PC-3 (cell line): ENCODE measurements at places on chromosomes 6 and 20. TPM values are rescaled to one million over a fixed set of nuclear protein-coding genes. Genes with fewer than 3 reads are reported as not detected.

FAM162B gene
- total RNA-seq, result not detected in 2 replicates

ITPA gene
- total RNA-seq, result 117 and 121 TPM in 2 replicates

OR2H1 gene
- total RNA-seq, result not detected in 2 replicates

C20orf204 gene
- 2.1 and 3.4 TPM in 2 replicates for total RNA-seq

TRIM40 gene
- not detected in 2 replicates for total RNA-seq

ARMH2 gene
- total RNA-seq, result not detected in 2 replicates

LZTS3 gene
- 6.4 and 8.9 TPM in 2 replicates for total RNA-seq

DNA sequence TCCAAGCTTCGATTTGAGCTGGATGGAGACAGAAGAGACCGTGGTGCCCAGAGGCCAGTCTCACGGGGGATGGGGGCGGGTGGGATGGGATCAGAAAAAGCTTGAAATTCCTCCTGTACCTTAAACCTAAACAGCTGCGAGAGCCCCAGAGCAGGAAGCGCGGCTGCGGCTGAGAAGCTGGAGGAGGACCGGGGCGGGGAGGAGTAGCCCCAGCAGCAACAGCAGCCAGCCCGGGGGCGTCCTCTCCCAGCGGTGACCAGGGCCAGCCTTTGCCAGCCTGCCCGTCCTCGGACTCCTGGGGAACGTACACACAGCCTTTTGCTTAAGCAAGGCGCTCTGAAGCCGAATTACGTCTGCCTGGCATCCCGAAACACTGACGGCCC lies 17.4 kb upstream of the PRDM13 start:
- no peaks in the 10 kb centered on the region for H3K4me1 ChIP-seq
- H3K27me3 ChIP-seq, result peaks cover 23% of the 10 kb centered on the region
- peak overlapping the region; percentile 85 for H3K4me3 ChIP-seq
- no peaks in the 10 kb centered on the region for H3K36me3 ChIP-seq
- DNase-seq, result peak; percentile 5

DNA sequence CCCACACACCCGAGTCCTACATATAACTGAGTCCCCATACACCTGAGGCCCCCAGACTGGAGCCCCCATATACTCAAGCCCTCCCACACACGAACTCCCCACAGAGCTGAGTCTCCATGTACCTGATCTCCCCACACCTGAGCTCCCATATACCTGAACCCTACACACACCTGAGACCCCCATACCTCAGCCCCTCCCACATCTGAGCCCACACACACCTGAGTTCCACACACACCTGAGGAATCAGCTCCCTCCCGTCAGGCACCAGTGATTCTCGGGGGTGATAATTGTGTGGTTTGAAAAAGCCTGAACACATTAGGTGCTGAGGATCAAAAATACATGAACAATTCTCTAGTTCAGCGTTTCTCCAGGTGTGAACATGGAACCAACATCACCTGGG lies 15.4 kb downstream of the PFDN4 start:
- no peak overlapping the region for H3K4me3 ChIP-seq
- H3K4me1 ChIP-seq, result no peaks in the 10 kb centered on the region
- no peaks in the 10 kb centered on the region for H3K27me3 ChIP-seq
- H3K27ac ChIP-seq, result no peak overlapping the region
- no peak for DNase-seq

- no peak overlapping the region for H3K4me3 ChIP-seq
Measured at GRCh38 chr6:108873971-108874370, 25.7 kb downstream of the ARMC2 start.

DNA sequence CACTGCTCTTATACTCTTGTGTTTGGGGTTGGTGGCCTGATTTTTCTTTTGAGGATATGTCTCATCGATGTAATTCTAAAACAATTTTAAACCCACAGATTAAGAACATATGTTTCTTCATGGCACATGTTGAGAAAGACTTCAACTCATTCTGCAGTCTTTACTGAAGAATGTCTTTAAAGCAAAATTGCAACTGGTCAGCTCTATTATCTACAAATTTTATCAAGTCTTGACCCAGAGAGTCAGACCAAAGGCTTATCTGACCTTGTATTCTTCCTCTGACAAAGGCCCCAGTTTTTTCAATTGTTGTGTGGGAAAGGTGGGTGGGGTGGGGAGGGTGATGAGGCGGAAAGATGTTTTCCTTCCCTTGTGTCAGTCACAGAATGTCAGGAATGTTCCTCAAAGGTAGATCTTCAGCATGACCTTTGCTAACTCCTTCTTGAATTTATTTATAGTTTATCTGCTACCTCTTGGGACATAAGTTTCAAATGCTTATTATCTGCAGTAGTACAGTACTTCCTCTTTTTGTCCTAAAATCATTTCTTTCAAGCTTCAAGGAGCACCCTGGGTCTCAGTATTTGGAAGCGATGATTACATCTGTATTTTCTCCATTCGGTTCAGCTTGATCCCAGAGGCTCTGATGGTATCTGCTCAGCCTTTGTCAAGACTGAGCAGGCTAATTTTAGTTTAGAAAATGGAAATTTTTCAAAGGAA lies 63.2 kb upstream of the TIAM2 start:
- H3K4me3 ChIP-seq, result no peak overlapping the region
- H3K36me3 ChIP-seq, result no peaks in the 10 kb centered on the region
- H3K27me3 ChIP-seq, result no peaks in the 10 kb centered on the region
- DNase-seq, result peak; percentile 5
- peaks cover 20% of the 10 kb centered on the region for H3K4me1 ChIP-seq

- no peak overlapping the region for H3K4me3 ChIP-seq
- no peaks in the 10 kb centered on the region for H3K36me3 ChIP-seq
- H3K27me3 ChIP-seq, result peaks cover 18% of the 10 kb centered on the region
- no peak overlapping the region for H3K27ac ChIP-seq
- no peaks in the 10 kb centered on the region for H3K4me1 ChIP-seq
Measured at GRCh38 chr6:90703336-90703735, 116.5 kb upstream of the MAP3K7 start.

GRCh38 chr20:57082357-57082945 lies 184.0 kb downstream of the BMP7 start:
- H3K4me1 ChIP-seq, result no peaks in the 10 kb centered on the region; the same call in 1 of the 2 replicates
- no peak for DNase-seq
- H3K4me3 ChIP-seq, result no peak overlapping the region
- peaks cover 6% of the 10 kb centered on the region; the same call in 1 of the 2 replicates for H3K36me3 ChIP-seq
- peaks cover under 1% of the 10 kb centered on the region; the same call in 1 of the 2 replicates for H3K27me3 ChIP-seq
- H3K27ac ChIP-seq, result no peak overlapping the region

DNA sequence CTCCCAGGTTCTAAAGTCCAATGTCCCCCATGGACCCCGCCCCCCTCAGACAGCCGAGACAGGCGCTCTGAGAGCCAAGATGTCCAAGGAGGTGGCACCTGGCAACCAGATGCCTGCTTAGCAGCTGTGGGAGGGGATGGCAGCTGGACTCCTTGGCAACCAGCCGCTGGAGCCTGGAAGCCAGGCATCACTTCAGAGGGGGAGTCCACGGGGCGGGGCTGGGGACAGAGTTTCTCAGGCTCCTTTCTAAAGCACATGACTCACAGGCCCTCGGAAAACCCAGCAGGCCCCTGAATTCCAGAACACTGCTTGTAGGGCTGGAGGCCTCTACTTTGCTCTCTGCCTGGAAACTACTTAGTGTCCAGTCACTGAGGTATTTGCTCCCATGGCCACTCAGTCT lies 51.5 kb downstream of the PREX1 start:
- H3K27me3 ChIP-seq, result no peaks in the 10 kb centered on the region
- DNase-seq, result no peak
- no peaks in the 10 kb centered on the region for H3K4me1 ChIP-seq
- H3K4me3 ChIP-seq, result no peak overlapping the region
- no peak overlapping the region for H3K27ac ChIP-seq
- H3K36me3 ChIP-seq, result no peaks in the 10 kb centered on the region

GRCh38 chr20:5171790-5172164 lies 45.0 kb downstream of the CDS2 start:
- no peak overlapping the region for H3K27ac ChIP-seq
- DNase-seq, result no peak
- peaks cover 3% of the 10 kb centered on the region; the same call in 1 of the 2 replicates for H3K36me3 ChIP-seq
- no peak overlapping the region for H3K4me3 ChIP-seq

GRCh38 chr20:32205110-32205842 lies 2.3 kb downstream of the PLAGL2 start:
- H3K27ac ChIP-seq, result no peak overlapping the region
- no peaks in the 10 kb centered on the region for H3K27me3 ChIP-seq
- peak overlapping the region; percentile 97; the same call in 1 of the 2 replicates for H3K4me3 ChIP-seq
- DNase-seq, result no peak

- DNase-seq, result no peak
- no peak overlapping the region for H3K27ac ChIP-seq
- no peak overlapping the region for H3K4me3 ChIP-seq
- no peaks in the 10 kb centered on the region for H3K36me3 ChIP-seq
- peaks cover 9% of the 10 kb centered on the region for H3K4me1 ChIP-seq
- H3K27me3 ChIP-seq, result no peaks in the 10 kb centered on the region
Measured at GRCh38 chr6:167925026-167925425, 72.4 kb upstream of the KIF25 start.

- DNase-seq, result no peak
- H3K27ac ChIP-seq, result no peak overlapping the region
- no peaks in the 10 kb centered on the region for H3K4me1 ChIP-seq
- H3K4me3 ChIP-seq, result no peak overlapping the region
- H3K36me3 ChIP-seq, result no peaks in the 10 kb centered on the region
Measured at GRCh38 chr6:36563928-36564284, 16.6 kb upstream of the STK38 start.

DNA sequence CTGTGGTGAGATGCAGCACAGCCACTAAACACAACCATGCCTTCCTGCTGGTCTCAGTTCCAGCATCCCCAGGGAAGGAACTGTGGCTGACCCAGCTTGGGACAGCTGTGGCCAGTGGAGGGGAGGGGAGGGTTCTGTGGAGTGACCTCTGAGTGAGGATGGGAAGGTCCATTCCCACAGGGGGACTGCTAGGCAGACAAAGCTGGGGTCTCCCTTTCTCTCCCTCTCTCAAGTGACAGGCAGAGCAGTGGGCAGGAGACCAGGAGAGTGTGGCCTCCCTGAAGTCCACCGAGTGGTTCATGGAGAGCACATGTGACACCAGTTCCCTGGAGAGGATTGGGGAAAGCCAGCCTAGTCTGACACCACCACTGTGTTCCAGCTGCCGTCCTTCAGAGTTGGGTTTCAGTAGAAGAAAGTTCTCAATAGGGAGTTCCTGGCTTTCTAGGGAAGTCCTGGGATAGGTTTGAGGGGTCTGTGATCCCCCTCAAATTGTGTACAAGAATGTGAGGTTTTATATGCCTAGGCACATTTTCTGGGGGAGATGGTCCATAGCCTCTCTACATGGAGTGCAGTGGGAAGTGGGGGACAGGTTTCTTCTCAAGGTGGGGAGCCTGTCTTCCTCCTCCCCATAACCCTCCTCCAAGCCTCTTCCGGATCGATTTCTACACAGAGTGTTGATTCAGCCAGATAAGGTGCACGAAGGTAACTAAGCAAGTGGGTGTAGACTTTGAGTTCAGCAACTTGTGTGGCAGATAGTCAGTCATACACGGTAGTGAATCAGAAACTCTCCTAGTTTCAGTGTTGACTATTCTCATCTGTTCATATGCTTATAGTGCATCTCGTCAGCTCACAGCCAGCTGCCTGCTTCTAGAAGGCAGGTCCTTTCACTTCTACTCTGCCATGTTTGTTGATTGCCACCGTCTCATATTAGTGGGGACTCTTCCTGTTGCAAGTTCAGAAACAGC lies 18.9 kb downstream of the MANBAL start:
- no peaks in the 10 kb centered on the region for H3K27me3 ChIP-seq
- H3K4me1 ChIP-seq, result no peaks in the 10 kb centered on the region
- no peak for DNase-seq
- H3K27ac ChIP-seq, result no peak overlapping the region

DNA sequence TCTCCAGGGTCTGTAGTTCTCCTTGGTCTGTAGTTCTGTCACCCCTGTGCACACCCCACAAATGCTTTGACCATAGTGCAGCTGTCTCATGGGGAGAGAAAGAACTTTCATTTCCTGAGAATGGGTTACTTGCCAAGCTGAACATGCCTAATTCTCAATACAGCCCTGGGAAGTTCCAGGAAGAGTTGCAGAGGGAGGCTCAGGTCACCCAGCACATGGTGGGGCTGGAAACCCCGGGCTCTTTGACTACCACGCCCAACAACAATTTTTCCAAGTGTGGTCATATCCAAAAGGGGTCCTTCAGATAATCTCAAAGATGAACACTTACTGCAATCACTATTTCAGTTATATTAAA lies 2.2 kb upstream of the PTPRA start:
- peaks cover 44% of the 10 kb centered on the region for H3K4me1 ChIP-seq
- H3K36me3 ChIP-seq, result no peaks in the 10 kb centered on the region
- no peak for DNase-seq
- H3K4me3 ChIP-seq, result no peak overlapping the region
- H3K27me3 ChIP-seq, result no peaks in the 10 kb centered on the region

DNA sequence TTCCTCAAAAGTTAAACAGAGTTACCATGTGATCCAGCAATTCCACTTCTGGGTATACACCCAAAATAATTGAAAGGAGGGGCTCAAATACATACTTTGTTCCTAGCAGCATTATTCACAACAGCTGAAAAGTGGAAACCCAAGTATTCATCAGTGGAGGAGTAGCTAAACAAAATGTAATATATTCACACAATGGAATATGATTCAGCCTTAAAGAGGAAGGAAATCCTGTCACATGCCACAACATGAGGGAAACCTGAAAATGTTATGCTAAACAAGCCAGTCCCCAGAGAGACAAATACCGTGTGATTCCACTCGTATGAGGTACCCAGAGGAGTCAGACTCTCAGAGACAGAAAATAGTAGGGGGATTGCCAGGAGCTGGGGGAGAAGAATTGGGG lies 44.5 kb downstream of the PXDC1 start:
- no peak for DNase-seq
- no peak overlapping the region for H3K4me3 ChIP-seq
- H3K36me3 ChIP-seq, result no peaks in the 10 kb centered on the region
- H3K27ac ChIP-seq, result no peak overlapping the region
- no peaks in the 10 kb centered on the region for H3K27me3 ChIP-seq

DNA sequence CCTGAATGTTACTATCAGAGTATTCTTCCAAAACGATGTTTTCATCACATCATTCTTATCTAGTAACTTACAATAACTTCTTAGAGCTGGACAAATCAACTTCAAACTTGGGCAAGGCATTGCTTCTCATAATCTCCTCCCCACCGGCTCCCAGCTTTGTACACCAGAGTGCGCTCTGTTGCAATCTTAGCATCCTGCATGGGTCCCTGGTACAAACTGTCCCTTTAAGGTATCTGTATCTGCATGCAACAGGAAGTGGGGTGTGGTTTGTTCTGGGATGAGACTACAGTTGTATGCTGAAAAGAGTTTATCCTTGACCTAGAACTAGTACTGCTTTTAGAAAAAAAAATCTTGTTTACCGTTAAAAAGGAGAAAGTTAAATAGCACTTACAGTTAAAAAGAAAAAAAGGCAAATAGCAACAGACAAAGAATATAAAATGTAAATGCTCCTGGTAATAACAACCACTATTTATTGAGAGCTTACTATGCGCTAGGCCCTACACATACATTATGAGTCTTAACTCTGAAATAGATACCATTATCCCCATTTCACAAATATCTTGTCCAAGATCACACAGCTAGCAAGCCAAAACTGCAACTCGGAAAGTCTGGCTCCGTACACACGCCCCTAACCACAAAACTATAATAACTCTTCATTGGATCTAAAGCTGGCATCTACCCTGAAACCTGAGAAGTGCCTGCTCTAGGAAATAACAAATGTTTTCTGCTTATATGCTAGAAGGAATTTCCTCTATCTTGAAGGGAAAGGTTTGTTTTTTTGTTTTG lies 9.8 kb upstream of the HECA start:
- H3K27me3 ChIP-seq, result no peaks in the 10 kb centered on the region
- DNase-seq, result peak; percentile 73
- peaks cover 15% of the 10 kb centered on the region for H3K4me1 ChIP-seq
- no peak overlapping the region for H3K4me3 ChIP-seq
